Small intestine (tissue), 16 donors: ENCODE measurements at places on chromosomes 3 and 15.

GRCh38 chr3:30508339-30508738 is 98.1 kb upstream of the TGFBR2 start:
- no peak for DNase-seq

- DNase-seq: no peak
These were observed 3.4 kb downstream of the MAP2K5 start for GRCh38 chr15:67545864-67546263.

- DNase-seq: no peak
These were observed 223.6 kb upstream of the GAP43 start for GRCh38 chr3:115399750-115400149.

DNA sequence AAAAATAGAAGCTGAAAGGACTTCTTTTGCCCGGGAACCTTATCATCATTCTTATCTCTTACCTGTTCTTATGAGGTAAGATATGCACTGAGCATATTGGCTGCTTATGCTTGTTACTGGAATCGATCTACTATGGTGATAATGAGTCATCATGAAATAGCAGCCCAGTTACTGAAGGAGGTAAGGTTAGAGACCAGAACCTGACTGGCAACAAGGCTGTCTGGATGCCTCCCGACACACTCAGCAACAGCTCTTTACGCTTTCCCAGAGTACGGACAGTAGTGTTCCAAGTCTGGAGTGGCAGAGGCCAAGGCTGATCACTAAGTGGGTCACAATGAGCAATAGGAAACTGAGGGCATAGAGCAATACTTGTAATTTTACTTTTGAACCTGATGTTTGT is 314.1 kb downstream of the NLGN1 start:
- DNase-seq: peak; percentile 2

GRCh38 chr3:32818229-32818969 is 602 bp downstream of the TRIM71 start:
- DNase-seq: no peak

DNA sequence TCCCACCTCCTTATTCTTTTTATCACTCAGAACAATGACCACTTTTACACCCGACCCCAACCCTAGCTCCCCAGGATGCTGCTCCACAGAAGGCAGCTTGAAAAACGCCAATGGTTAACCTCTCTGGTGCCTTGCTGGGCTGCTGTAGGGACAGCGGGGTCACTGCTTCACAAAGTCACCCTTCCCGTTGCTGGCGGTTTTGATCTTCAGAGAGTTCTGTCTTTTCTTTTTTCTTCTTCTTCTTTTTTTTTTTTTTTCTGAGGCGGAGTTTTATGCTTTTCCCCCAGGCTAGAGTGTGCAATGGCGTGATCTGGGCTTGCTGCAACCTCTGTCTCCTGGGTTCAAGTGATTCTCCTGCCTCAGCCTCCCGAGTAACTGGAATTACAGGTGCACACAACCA is 20.7 kb downstream of the CEP19 start:
- DNase-seq: no peak

DNA sequence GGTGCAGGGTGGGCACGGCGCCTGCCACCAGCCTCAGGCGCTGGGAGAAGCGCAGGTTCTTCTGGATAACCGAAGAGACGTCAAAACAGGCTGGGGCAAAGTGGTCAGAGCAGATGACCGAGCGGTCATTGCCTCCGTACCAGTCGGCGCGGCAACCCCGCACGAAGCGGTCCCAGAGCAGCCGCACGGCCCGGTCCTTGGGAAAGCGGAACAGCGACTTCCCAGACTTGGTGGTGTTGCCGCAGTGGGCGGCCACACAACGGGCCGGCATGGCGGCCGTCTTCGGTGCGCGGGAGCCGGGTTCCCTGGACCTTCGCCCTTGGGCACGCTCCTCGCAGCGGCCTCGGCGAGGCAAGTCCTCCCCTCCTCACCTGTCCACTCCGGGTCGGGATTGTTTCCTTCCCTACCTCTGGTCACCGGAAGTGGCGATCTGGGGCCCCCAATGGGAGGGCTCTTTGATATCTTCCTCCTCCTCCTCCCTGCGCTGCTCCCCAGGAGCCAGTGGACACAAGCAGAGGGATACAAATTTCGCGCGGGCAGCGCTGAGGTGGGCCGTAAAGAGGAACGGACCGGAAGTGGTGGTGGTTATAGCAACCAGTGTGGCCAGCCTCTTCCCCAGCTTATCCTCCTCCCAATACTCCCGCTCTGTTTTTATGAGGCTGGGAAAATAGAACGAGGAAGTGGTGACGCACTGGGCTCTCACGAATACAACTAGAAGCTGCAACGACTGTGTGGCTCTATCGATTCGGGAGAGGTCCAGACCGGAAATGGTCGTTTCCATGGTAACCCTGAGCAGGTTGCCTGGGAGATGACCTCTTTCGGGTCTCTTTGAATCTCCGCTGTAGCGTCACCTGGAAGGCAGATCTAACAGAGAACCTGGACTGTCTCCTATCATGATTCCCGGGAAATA is at the start of the genes LRRC49 and THAP10:
Gene LRRC49 (plus strand): TSS at position 825 of the 910 bp plus-strand sequence. CDS start 69 bp downstream, at position 894.
Gene THAP10 (minus strand): TSS at position 432 of the 910 bp plus-strand sequence. CDS start 161 bp downstream, at position 271.
- peak; percentile 88 for DNase-seq

GRCh38 chr3:16258866-16259265 is 5.9 kb downstream of the DPH3 start:
- no peak for DNase-seq

GRCh38 chr15:44327578-44327977 is 39.1 kb downstream of the GOLM2 start:
- no peak for DNase-seq

DNA sequence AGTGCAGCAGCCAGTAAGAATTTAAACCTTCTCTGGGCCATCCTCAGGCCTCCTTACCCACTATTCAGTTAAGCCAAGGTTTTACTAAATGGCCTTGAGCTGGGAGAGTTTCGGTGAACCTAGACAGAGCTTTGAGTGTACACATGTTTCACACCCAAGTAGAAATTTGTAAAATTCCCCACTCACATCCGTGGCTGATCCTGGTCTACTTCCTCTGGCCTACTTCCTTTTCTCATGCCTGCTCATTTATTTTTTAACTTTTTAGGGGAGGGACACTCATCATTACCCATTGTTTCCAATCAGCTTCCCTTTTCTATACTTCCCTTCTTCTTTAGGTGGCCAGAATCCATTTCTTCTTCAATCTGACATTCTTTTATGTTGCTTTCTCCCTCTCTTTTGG is 7.6 kb downstream of the CX3CR1 start:
- no peak for DNase-seq

GRCh38 chr3:191973820-191974219 is 512.9 kb downstream of the PYDC2 start:
- no peak for DNase-seq

DNA sequence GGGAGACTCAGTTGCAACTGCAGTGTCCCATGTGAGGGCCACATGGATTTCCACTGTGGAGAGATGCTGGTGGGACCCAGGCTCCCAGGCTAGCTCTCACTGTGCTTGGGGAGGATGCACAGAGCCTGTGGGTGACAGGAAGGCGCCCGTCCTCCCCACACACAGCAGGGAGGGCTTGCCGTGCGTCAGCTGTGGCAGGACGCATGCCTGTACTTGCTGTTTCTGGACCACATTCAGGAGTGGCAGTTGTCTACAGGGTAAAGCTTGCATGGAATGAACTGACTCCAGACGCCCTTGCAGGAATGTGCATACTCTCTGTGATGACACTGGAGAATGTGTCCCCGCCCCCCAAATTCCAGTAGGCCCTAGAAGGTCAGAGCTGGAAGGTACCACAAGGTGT is 63.8 kb upstream of the SNRPA1 start:
- no peak for DNase-seq

DNA sequence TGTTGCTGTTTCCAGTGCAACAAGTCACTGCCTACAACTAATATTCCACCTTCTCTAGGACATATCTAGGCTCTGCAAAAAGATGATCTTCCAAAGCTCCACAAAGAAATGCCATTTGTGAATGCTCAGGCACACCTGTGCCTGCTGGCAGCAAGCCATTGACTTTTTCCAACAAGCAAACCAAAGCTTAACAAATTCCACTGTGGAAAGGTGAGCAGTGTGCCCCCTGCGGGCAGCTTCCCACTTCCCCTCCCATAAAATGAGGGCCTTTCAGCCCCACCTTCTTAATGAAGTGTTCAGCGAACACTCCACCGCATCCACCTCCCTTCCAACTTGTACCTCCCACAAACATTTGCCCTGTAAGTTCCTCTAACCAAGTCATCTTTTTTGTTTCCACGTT is 157.5 kb upstream of the SLC24A5 start:
- DNase-seq: no peak
